ENCODE measurements at places on chromosomes 11 and 22. TPM values are rescaled to one million over a fixed set of nuclear protein-coding genes. Genes with fewer than 3 reads are reported as not detected.

- peak overlapping the region; percentile 17 for H3K27ac ChIP-seq
- DNase-seq = no peak
- H3K36me3 ChIP-seq = peaks cover 52% of the 10 kb centered on the region
Measured at GRCh38 chr11:48063424-48063978, 83.1 kb downstream of the PTPRJ start.

DNA sequence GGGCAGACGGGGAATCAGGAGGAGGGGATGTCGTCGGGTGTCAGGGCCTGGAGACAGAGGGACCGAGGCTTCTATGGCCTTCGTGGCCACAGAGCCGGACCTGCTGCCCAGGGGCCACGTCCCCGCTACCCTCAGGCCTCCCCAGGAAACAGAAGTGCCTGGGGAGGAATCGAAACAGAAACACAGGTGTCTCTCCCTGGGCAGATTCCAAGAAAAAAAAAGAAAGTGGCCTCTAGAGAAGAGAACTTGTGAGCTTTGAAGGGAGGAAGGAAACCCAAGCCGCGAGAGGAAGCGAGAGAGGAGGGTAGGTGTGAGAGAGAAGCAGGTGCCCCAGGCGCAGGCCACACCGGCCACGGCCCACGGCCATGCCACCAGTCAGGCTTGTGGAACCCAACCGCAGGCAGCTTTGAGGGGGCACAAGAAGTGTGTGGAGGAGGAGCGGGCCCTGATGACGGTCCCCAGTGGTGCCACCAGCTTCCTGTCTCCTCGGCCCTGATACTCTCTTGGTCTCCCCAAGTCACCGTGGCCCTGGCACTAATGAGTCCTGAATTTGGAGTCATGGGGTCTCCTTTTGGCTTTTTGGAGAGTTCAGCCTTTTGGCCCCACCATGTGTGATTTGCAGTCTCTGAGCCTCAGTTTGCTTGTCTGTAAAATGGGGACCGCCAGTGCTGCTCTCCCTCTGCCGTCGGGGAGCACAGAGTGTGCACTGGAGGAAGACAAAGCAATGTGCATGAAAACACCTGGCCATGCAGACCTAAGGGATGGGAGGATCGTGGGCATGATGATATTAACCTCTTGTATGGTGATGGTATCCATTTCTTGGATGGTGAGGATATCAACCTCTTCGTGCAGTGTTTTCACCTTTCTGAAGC, 25.2 kb downstream of the LIF start:
- peaks cover 2% of the 10 kb centered on the region for H3K36me3 ChIP-seq
- H3K27ac ChIP-seq = peak overlapping the region; percentile 96
- no peaks in the 10 kb centered on the region for H3K27me3 ChIP-seq
- peak overlapping the region; percentile 42 for H3K4me3 ChIP-seq
- DNase-seq = peak; percentile 81

SYT7 gene
- not detected for total RNA-seq

IGF2 gene
- total RNA-seq = 0.76 TPM

GRCh38 chr11:16000065-16000464, 356.3 kb downstream of the SOX6 start:
- no peak overlapping the region for H3K4me3 ChIP-seq
- no peak overlapping the region for H3K27ac ChIP-seq
- DNase-seq = no peak
- H3K4me1 ChIP-seq = no peaks in the 10 kb centered on the region
- no peaks in the 10 kb centered on the region for H3K27me3 ChIP-seq
- H3K36me3 ChIP-seq = no peaks in the 10 kb centered on the region

DNA sequence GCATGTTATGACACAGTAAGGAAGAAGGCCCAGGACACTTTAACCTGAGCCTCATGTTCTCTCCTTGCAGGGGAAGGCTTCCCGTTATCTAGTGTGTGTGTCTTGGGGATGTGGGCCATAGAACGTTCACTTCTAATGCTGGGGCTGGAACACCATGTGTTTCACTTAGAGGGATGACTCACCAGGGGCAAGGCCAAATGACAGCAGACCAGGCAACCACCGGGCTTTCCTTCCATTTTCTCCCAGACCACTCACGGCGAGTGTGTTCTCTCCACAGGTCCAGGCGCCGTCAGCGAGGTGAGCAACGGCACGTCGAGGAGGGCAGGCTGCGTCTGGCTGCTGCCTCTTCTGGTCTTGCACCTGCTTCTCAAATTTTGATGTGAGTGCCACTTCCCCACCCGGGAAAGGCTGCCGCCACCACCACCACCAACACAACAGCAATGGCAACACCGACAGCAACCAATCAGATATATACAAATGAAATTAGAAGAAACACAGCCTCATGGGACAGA, 964.4 kb downstream of the NTM start:
- no peaks in the 10 kb centered on the region for H3K36me3 ChIP-seq
- H3K4me3 ChIP-seq = no peak overlapping the region
- DNase-seq = no peak
- no peak overlapping the region for H3K27ac ChIP-seq

DNA sequence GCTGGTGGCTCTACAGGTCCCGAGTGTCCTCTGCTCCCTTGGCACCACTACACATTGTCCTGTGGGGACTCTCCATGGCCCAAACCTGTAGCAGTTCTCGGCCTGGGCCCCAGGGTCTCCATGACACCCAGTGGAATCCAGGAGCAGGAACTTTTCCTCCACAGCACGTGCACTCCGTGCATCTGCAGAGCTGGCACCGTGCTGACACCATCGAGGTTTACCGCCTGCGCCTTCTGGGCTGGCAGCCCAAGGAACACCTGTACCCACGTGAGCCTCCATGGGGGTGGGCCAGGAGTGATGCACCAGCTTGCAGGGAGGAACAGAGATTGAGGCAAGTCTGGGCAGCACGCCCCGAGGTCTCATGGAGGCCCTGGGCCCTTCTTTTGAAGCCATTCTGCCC, 25.2 kb downstream of the TSPAN32 start:
- no peak overlapping the region for H3K27ac ChIP-seq
- H3K36me3 ChIP-seq = peaks cover 4% of the 10 kb centered on the region
- no peak overlapping the region for H3K4me3 ChIP-seq
- peaks cover 22% of the 10 kb centered on the region for H3K27me3 ChIP-seq
- H3K4me1 ChIP-seq = no peaks in the 10 kb centered on the region

DNA sequence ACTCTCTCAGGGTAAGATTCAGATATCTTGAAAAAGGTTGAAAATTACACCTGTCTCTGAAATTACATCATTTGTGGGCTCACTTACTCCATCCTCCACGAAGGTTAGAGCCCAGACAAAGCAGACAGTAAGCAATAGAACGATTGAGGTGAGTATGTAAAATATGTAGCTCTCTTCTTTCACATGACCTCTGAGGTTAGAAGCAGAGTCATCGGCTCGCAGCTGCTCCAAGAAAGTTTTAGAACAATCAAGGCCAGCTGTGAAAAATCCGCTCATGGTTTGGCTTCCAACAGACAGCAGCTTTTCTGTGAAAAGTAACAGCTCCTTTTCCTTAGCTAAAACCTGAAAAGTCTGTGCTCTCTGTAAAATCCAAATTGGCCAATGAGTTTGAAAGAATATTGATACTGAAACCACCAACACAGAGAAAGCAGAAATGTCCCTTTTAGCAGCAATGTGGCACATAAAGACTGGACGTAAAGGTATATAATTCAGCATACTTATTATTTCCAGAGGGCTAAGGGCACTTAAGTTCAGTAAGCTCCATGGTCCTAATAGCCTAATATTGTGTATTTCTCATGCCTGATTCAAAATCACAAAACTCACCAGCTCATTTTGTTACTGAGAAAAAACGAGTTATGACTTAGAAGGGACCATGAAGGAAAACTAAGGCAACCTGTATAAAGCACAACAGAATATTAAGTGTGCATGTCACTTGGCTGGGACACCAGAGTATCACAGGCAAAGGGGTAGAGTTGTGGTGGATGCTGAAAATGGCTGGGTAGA, 78.2 kb downstream of the FAM76B start:
- H3K36me3 ChIP-seq = no peaks in the 10 kb centered on the region
- H3K27ac ChIP-seq = no peak overlapping the region
- peaks cover 11% of the 10 kb centered on the region for H3K27me3 ChIP-seq
- H3K4me3 ChIP-seq = no peak overlapping the region

DNA sequence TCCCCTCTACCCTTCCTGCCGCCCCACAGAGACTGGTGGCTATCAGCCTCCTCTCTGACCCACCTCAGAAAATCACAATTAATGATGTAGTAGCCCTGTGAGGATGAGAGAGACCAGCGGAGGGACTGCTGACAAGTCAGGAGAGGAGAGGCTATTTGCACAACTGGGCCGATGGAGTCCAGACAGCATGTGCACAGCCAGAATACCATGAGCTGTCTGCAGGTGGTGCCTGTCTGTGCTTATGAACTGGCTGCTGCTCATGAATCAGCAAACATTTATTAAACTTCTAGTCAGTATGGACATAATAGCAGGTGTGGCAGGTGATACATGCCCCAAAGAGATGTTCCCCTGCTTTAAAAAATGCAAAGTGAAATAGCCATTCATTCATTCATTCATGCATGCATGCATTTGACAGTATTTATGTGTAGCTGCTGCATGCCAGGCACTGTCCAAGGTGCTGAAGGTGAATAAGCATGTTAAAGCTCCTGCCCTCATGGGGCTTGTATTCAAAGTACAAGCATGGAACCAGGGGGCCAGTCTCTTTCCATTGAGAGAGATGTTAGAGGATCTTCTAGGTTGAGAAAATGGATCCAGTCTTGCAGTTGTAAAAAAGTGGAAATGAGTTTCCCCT, 141.3 kb downstream of the GRIK4 start:
- H3K27me3 ChIP-seq = no peaks in the 10 kb centered on the region
- H3K4me3 ChIP-seq = no peak overlapping the region
- no peak for DNase-seq
- H3K36me3 ChIP-seq = no peaks in the 10 kb centered on the region
- no peak overlapping the region for H3K27ac ChIP-seq

OR5B21 gene
- 0.25 TPM for total RNA-seq

- DNase-seq = no peak
- H3K36me3 ChIP-seq = no peaks in the 10 kb centered on the region
- H3K27me3 ChIP-seq = no peaks in the 10 kb centered on the region
- no peaks in the 10 kb centered on the region for H3K4me1 ChIP-seq
Measured at GRCh38 chr11:92440701-92441442, 216.3 kb downstream of the FAT3 start.

OTOG gene
- not detected for total RNA-seq

GRCh38 chr11:59891781-59892181, 13.2 kb downstream of the OOSP3 start:
- no peak overlapping the region for H3K27ac ChIP-seq

IRAG1 gene
- total RNA-seq = 0.08 TPM

DNA sequence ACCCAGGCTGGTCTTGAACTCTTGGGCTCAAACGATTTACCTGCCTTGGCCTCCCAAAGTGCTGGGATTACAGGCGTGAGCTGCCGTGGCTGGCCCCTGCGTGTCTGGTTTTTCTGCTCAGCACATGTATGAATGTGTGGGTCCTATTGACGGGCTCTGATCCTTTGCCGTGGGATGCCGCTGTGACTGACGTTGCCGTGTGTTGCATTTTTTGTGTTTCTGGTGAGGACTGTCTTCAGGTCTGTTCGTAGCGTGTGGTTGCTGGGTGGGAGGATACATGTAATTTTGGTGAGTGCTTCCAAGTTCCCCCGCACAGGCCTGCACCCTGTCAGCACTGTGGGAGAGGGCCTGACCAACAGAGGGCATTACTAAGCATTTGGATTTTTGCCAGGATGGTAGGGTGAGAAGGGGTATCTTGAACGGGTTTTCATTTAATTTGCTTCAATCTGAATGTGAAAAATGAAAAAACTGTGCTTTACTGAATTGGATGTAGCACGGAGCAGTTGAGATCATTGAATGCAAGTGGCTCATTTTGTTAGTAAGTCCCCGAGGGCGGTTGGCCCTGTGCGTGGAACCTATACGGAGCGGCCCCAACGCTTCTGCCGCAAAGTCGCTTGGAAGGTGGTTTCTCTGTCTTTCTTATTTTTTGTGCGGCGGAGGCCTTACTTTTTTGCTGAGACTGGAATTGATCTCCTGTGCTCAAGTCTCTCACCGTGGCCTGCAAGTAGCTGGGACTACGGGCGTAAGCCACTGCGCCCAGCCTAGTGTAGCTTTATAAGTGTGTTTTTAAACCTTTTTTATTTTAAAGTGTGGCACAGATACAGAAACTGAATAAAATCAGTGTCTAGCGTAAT, 8.2 kb downstream of the ZBED4 start:
- H3K27ac ChIP-seq = no peak overlapping the region
- H3K36me3 ChIP-seq = peaks cover 25% of the 10 kb centered on the region

- no peak for DNase-seq
- H3K4me1 ChIP-seq = no peaks in the 10 kb centered on the region
- no peak overlapping the region for H3K4me3 ChIP-seq
- H3K27ac ChIP-seq = no peak overlapping the region
- peaks cover 12% of the 10 kb centered on the region for H3K27me3 ChIP-seq
Measured at GRCh38 chr11:95931916-95932315, 8.0 kb upstream of the MTMR2 start.

GRCh38 chr11:83676056-83676601, 390.0 kb upstream of the CCDC90B start:
- no peak overlapping the region for H3K27ac ChIP-seq
- no peaks in the 10 kb centered on the region for H3K27me3 ChIP-seq
- no peaks in the 10 kb centered on the region for H3K4me1 ChIP-seq
- no peaks in the 10 kb centered on the region for H3K36me3 ChIP-seq

DNA sequence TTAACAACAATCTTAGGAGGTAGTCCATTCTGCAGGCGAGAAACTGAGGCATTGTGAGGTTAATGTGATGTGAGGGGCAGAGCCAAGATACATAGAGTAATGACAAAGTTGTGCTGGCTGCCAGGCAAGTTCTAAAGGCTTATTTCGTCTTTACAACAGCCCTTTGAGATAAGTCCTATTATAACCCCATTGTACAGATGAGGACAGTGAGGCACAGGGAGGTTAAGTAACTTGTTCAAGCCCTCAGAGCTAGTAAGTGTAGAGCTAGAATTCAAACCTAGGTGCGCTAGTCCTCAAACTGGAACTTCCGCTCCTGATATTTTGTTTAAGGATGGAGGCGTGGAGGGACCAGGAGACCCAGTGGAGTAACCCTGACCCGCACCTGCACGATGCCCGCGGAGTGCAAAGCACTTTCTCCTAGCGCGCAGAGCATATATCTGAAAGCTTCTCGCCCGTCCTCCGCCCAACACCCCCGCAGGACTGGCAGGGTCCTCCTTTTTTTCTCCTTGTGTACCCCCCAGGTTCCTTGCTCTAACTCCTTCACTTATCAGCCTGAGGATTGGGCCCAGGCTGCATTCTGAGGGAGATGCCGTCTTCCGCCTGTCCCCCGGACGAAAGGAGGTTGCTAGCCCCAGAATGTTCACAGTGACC, 4.9 kb upstream of the FLI1 start:
- H3K4me3 ChIP-seq = no peak overlapping the region
- H3K4me1 ChIP-seq = peaks cover 36% of the 10 kb centered on the region
- DNase-seq = no peak
- H3K27ac ChIP-seq = no peak overlapping the region
- peaks cover 7% of the 10 kb centered on the region for H3K36me3 ChIP-seq
- H3K27me3 ChIP-seq = peaks cover 58% of the 10 kb centered on the region

DNA sequence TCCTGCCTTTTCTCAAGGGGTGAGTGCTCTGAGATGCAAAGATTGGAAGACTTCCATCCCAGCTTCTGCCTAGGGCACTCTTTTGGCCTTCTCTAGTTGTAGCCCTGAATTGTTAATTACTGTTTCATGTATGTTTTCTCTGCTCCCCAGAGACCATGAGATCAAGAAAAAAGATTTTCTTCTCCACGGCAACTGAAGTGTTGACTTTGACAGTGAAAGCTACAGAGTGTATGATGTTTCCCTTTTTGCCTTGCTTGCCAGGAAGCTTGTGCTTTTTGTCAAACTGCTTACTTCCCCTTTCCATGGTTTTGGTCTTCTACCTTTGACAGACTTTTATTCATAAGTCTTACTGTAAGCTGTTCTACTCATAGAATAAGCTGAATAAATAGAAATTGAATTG, 23.3 kb upstream of the EIF3D start:
- no peaks in the 10 kb centered on the region for H3K36me3 ChIP-seq
- no peak overlapping the region for H3K4me3 ChIP-seq
- H3K4me1 ChIP-seq = peaks cover 17% of the 10 kb centered on the region
- H3K27ac ChIP-seq = no peak overlapping the region
